ENCODE measurements at places on chromosomes 2 and 18.

- no peak for DNase-seq
These were observed 12.9 kb upstream of the EPAS1 start for GRCh38 chr2:46284260-46284659.

DNA sequence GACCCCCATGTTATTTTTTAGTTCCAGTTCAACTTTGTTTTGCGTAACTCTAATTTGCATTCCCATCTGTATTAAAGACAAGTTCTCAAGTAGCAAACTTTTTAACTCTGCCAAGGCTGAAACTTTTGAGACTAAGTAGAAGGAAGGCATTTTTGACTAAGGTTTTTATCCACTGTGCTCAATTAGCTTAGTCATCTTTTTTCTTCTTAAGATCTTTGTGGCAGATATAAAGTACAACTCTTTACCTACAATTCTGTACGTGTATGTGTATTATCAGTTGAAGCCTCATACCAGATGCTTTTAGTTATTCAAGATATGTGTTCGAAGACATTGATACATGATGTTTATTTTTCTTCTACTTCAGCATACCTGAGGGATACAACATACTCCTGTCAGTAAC is 41.6 kb downstream of the CREB1 start:
- no peak for DNase-seq

DNA sequence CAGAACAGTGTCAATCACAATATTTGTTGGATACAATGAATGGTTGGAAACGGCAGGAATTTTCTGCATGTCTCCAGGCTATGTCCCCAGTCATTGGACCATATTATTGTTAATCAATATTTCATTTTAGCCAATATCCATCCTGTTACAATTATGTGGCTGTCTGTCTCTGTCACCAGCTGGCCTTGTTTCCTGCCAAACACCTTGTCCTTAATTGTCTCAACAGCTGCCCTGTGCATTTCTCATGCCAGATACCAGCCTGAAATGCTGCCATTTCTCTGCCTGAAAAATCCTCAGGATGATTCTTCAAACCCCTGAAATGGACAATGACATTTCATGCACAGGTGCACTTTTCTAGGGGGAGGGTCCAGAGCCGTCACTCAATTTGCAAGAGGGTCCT is 170.6 kb downstream of the ALPK2 start:
- no peak for DNase-seq

DNA sequence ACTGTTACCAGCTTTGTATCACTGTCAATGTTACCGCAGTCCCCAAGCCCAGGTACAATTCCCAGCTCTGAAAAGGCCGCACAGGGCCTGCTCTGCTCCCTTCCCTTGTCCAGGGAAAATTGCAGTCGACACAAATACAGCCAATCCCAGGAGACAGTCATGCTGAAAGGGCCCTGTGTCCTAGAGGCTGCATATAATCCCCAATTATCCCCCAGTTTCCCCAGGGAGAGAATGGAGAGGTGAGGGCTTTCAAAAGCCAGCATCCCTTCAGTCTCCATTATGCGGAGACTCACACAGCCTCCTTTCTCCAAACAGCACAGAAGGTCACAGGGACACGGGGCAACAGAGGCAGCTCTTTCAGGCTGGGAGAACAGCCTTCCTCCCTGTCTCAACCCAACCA is 17.1 kb upstream of the CTIF start:
- DNase-seq: no peak

DNA sequence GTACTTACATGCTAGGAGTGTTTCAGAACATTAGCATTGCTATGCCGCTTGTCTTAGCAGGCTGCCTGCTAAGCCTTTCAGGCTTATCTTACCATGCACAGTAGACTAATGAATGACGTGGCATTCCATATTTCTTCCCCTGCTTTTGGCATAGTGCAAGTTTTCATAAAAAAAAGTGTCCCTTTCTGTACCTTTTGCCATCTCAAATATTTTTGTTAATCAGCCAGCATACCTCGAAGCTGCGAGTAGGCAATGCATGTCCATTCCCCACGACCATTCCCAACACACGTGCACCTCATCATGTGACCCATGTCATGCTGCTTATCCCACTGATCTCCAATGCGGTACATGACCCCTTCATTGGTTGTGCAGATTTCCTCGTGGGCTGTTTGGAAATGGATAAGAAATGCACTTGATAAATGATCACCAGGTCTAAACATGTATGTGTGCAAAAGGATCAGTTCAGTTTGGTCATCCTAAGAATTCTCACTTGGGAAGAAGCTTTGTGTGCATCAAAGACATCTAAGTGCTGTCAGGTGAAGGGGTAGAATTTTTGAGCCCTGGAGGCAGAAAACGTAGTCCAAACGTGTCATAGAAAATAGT is 13.9 kb downstream of the FN1 start:
- DNase-seq: no peak

DNA sequence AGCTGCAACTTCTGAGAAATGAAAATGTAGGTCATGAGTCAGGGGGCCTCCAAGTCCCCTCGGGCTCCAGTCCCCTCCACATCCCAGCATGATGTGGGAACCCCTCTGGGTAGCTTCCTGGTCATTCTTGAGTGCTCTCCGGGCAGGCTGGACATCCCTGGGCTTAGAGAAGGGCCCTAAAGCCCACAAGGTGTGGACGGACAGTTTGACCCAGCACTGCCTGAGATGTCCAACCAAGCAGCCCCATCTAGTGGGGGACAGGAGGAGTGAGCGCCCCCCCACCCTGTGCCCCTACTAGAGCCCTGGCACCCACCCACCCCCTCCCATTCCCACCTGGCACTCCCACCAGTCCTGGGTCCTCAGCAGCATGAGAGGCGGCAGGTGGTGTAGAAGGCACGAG is 46.0 kb downstream of the CYP27C1 start:
- no peak for DNase-seq

DNA sequence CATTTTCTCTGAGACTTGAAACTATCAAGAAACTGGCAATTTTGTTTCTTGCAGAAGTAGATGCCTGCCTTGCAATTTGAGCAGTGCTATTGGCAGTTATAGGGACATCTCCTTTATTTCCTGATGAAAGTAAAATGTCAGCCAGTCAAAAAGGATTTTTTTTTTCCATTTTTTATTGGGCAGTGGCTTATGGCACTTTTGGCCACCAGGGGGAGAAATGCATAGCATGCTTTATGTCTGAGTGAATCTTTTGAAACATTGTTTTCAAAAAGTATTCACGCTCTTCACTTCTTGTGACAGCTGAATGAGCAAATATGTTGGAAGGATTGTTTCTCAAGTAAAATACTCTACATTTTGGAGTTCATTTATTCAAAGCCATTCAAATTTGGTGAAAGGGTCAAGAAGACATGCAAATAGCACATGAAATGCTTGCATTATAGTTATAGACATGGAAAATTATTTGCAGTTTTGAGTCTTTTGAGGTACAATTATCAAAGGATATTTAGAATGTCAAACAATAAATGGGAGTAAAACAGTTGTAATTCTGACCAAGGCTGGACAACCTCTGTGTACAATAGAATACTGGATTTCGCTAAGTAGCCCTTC is 491.0 kb downstream of the CDH2 start:
- no peak for DNase-seq

DNA sequence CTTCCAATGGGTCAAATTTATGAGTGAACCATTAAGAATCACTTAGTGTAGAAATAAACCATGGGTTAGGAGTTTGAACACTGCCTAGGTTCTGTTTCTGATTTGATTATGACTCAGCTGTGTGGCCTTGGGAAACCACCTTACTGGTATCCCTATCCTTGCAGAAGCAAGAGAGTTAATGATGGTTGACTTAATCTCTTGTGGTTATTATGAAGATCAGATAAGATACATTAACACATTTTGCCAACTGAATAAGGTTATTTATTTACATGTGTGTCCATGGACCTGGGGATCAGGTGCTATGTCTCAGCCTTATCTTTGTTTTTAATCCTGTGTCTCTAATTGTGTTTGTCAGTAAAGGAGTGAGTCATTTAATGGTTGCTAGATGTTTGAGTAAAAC is 5.4 kb upstream of the KCNJ13 start:
- peak; percentile 4 for DNase-seq

- no peak for DNase-seq
These were observed 541.1 kb downstream of the SATB2 start for GRCh38 chr2:198916548-198917080.

DNA sequence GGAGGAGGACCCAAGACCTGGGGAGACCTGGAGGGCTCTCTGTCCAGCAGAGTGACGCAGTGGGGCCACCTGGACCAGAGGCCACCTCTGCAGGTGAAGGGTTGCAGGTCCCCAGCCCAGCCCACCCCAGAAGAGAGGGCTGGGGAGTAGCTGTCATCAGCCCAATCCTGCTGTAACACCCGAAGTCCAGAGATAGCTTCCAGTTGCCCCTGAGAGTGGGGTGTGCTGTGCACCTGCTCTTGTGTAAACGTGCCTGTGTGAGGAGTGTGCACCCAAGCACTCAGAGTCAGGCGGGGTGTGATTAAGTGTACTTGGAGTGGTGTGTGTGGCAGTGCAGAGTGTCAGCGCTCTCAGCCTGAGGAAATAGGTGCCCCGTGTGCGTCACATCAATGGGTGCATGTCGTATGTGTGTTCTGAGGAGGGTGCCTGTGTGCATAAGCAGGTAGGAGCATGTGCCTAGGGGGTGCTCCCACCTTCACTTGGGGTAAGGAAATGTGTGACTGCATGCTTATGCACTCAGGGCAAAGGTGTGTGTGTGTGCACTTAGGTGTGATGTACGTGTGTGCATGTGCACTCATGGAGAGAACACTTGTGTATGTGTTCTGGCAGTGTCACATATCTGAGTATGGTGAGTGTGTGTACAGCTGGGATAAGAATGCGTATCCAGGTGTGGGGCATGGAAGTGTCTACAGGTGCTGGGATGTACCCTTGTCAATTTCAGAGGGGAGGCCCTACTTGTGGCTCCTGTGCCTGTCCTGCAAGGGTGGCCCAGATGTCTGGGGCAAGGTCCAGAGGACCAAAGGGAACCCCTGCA is 672 bp downstream of the ATP6V1B1 start:
- no peak for DNase-seq

DNA sequence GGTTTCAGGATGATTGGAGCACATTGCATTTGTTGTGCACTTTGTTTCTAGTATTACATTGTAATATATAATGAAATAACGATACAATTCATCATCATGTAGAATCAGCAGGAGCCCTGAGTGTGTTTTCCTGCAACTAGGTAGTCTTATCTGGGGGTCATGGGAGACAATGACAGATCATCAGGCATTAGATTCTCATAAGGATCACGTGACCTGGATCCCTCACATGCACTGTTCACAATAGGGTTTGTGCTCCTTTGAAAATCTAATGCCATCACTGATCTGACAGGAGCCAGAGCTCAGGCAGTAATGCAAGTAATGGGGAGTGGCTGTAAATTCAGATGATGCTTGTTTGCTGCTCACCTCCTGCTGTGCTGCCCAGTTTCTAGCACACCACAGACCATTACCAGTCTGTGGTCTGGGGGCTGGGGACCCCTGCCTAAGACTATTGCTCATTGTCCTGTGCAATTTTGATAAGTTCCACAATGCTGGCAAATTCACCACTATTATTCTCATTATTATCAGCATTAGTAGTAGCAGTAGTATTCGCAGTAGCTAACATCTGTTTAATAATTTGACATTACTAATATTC is 428.7 kb upstream of the TNP1 start:
- no peak for DNase-seq

- no peak for DNase-seq
These were observed 24.4 kb upstream of the TRPM8 start for GRCh38 chr2:233892793-233893192.

DNA sequence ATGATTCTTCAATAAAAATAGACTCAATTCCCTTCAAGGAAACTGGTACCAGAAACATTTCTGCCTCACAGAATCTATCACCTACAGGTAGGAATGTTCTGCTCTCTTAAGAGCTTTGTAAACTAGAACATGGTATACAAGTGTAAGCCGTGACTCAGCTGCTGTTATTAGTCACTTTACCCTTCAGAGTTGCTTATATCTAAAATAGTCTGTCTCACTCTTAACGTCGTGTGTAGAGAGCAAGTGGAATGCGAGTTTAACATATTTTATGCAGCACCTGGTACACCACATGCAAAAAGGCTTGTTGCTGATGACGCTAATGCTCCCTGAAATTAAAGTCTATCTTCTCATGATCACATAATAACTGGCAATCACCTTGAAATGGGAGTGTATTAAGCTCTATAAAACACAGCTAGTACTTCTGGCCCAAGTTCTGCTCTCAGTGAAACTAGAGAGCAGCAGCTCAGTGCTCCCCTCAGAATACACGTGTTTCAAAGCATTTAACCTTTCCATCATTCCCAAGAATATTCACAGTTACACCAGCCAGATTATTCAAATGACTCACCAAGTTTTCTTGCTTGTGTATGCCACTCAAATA is 420.0 kb downstream of the ZEB2 start:
- no peak for DNase-seq

DNA sequence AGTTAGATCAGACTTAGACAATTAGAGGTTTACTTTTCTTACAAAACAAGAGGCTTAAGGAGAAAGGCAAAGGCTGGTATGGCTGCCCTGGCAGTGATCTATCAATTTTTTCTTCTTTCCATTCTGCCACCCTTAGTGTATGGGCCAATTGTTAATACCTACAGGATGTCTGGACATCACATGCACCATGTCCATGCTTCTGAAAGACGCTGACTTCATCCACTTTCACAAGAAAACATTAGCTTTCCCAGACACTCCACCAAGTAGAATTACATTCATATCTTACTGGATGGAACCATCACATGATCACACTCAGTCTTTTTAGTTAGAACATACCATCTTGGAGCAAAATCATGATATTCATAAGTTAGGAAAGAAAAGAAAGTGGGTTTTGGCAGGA is 120.9 kb downstream of the ARHGAP28 start:
- no peak for DNase-seq

DNA sequence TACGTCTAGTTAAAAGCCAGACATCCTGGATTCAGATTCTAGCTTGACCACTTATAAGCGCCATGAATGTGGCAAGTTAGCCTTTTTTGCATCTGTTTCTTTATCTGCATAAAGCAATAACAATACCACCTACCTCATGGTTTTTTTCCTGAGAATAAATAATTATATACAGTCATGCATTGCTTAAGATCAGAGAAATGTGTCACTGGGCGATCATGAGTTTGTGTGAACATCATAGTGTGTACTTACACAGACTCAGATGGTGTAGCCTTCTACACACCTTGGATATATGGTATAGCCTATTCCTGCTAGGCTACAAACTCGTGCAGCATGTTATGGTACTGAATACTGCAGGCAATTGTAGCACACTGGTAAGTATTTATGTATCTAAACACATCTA is 84.7 kb upstream of the PELI1 start:
- DNase-seq: no peak

GRCh38 chr2:24885221-24886125 is 34.6 kb downstream of the ADCY3 start:
- DNase-seq: no peak

GRCh38 chr18:1663879-1664705 is 759.4 kb downstream of the ADCYAP1 start:
- DNase-seq: peak; percentile 6
